ENCODE measurements at places on chromosomes 7 and 10. TPM values are rescaled to one million over a fixed set of nuclear protein-coding genes. Genes with fewer than 3 reads are reported as not detected.

The AS3MT gene
- total RNA-seq = 13.5 TPM

The VAX1 gene
- 1.2 TPM for total RNA-seq

The GPR15LG gene
- not detected for total RNA-seq

The ZNF467 gene
- total RNA-seq = 1.6 TPM

Data from frontal cortex (tissue), 4 donors.